ENCODE measurements at places on chromosomes 16 and 17.

DNA sequence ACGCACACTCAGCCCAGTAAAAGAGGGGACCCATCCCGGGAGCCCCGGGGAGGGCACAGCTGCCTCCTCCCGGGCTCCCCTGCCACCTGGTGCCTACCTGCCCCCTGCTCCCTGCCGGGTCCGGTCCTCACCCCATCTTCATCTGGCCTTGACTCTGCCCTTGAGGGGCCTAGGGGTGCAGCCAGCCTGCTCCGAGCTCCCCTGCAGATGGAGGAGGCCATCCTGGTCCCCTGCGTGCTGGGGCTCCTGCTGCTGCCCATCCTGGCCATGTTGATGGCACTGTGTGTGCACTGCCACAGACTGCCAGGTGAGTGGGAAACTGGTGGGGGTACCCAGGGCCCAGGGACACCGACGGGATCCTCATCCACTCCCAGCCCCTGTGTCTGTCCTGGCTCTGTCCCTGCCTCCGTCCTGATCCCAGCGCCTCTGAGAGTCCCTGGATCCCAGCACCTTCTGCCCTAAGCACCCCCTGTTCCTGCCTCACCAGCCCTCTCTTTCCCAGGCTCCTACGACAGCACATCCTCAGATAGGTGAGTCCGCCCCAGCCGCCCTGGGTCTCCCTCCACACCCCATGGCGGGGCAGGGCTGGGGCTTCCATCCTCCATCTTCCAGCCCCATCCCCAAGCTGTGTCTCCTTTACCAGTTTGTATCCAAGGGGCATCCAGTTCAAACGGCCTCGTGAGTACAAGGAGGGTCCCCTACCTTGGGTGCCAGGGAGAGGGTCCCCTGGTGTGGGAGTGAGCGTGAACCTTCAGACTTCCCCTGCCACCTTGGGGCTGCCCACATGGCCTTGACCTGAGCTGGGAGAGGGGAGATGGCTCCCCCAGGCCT is 574 bp downstream of the LAT start:
- no peak for DNase-seq

DNA sequence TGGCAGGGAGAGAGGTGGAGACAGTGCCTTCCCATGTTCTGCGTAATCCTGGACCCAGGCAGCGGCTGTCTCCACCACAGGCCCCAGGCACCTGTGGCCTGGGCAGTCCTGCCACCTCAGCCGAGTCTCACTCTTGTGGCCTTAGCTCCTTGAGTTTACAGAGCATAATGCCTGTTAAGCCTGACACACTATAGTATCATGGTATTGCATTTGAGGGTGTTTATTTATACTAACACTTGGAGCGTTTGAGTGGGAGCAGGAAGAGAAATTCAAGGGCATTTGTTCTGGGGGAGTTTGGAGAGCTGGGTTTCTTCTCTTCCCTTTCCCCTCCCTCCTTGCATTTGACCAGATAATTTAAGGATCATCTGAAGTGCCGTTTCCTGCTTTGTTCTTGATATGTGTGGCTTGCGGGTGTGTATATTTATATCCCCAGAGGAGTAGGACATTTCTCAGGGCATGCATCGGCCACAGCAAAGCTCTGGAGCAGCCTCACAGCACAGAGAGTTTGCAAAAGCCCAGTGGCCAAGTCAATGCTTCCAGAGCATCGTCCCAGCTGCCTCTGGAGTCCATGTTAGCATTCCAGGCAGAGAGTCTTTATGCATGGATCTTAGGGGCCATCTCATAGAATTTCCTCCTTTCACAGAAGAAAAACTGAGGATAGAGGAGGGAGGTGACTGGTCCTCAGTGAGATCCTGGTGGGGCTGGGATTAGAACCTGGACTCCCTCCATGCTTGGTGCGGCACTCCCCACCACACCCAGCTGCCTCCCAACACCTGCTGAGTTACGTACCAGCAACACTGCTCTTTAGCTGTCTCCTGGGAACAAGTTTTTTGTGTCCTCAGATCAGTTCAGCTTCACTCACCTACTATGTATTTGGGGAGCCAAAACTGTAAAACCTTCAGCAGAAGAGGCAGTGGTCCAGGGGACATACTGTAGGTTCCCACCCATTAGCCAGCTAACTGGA is 222.8 kb downstream of the CCDC182 start:
- DNase-seq = no peak

- DNase-seq = no peak
Observed at GRCh38 chr17:72489272-72489641, 368.4 kb downstream of the SOX9 start.

DNA sequence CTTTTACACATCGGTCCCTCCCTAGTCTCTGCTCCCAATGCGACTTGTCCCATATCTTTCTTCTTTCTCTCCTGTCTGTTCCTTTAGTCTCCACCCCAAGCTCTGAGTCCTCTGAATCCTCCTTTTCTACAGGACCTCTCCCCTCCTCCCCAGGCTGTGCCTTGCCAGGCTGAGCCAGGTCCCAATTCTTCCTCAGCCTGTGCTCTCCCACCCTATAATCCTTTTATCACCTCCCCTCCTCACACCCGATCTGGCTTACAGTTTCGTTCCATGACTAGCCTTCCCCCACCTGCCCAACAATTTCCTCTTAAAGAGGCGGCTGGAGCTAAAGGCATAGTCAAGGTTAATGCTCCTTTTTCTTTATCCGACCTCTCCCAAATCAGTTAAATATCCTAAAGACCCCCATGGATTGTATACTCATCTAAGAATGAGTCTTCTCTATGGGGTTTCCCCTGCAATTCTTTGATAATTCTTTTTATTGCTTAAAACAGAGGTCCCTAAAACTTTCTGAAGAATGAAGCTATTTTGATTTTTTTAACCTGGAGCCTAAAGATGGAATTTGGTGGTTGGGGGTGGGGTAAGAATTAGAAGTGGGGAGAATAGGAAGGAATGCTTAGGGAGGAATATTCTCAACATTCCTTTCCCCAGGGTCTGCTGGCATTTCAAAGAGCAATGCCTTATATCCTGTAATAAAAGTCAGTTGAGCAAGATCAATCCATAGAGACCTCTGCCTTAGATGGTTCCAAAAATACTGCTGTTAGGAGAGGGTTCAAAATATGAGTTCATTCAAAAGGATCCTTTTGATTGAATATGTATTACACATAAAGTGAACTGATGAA is 102.8 kb downstream of the MYO1D start:
- no peak for DNase-seq

GRCh38 chr16:83021045-83021444 is 394.3 kb downstream of the CDH13 start:
- no peak for DNase-seq

DNA sequence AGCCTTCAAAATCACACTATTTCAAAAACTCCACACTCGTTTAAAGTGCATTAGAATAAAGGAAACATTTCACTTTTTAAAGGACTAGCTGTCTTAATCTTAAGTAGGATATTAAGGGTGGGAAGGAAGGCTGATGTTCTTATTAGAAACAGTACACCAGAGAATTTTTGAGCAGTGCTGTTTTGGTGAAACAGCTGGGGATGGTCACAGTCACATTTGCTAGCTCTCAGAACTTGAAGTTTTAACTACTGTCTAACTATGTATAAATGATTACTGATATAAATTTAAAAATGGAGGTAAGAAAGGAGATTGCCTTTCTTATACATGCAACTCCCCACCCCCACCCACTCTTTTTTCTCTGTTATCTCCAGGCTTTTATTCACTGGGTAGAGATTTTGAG is 38.5 kb upstream of the SLC5A11 start:
- DNase-seq = no peak

GRCh38 chr17:47975189-47975822 is 4.4 kb downstream of the CDK5RAP3 start:
- no peak for DNase-seq

- no peak for DNase-seq
Observed at GRCh38 chr16:64983231-64983630, 138.6 kb downstream of the CDH11 start.

DNA sequence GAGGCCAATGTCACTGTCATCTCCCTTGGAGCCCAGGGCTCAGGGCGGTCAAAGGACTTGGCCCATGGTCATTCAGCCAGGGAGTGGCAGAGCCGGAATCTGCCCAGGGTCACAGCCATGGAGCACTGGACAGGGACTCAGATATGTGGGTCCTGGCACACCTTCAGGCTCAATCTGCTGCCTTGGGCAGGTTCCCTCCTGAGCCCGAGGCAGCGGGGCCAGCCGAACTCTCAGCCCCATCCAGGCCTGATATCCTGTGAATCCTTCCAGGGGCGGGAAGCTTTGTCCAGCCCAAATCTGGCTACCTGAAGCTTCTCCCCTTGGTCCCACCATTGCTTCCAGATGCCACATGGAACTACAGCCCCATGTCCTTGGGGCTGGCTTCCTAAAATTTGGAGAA is 12.2 kb upstream of the CDIPT start:
- no peak for DNase-seq

- DNase-seq = no peak
Observed at GRCh38 chr16:72073560-72074230, 10.7 kb downstream of the HPR start.

DNA sequence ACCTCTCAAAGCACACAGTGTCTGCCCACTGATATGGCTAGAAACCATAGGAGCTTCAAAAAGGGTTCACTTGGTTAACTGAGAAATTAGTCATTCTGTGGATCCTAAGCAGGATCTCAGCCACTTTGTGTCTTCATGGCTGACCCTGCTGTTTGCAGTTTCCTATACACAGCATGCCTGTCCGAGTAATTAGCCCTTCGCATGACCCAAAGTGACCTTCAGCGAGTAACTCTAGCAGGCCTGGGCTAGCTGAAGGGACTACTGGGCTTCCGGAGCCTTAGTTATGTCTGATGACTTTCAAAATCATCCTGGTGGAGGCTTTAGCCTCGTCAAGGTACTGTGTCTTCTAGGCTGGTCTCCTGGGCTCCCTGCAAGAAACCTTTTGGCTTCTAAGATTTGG is 28.9 kb upstream of the FBXW10B start:
- DNase-seq = no peak

GRCh38 chr16:23570992-23571632 is 13.6 kb downstream of the UBFD1 start:
- DNase-seq = no peak

DNA sequence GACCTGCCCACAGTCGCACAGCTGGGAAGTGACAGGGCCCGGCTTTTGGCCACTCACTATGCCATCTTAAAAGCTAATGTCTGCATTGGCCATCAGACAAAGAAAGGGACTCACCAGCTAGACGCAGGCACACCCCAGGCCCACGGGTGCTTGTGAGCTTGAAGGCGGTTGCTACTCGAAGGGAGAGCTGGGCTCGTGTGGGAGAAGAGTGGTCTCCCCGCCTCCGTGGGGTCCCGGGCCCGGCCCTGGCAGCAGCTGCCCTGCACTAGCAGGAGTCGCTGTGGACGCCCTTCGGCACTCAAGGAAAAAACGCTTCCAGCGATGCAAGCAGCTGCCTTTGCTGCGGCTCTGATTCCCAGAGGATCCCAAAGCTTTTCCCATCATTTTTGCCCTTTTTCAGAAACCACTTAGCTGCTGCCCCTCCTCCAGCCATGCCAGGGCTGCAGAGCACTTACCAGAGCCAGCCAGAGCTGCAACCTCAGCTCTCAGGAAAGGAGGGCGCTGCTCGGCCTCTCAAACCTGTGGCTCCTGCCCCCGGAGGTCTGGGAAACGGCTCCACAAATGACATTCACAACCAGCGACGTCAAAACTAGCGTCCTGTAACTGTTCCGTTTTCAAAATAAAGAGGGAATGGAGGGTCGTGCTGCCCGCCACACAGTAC is 12.3 kb downstream of the TRPV1 start:
- no peak for DNase-seq

DNA sequence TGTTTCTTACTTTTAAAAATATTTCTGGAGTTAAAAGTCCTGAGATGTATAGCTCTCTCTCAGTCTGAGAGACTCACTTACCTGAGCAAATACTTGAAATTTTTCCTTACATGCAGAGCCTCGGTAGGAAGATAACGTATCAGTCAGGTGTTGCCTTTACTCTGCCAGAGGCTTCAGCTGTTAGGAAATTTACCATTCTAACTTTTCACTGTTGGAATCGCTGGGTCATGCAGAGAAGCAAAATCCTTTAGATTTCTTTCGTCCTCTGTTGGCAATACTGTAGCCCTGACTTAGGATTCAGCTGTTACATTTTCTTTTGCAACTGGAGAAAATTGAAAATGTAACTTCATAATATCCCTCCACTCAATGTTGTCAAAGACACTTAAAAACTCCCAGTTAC is 20.0 kb upstream of the KCNJ16 start:
- DNase-seq = no peak

Data from CD8-positive, alpha-beta memory T cell (primary cell).